ENCODE measurements at places on chromosomes 1 and 21.
A peak's percentile ranks its signal among the peaks of the same experiment; 100 is the strongest.

DNA sequence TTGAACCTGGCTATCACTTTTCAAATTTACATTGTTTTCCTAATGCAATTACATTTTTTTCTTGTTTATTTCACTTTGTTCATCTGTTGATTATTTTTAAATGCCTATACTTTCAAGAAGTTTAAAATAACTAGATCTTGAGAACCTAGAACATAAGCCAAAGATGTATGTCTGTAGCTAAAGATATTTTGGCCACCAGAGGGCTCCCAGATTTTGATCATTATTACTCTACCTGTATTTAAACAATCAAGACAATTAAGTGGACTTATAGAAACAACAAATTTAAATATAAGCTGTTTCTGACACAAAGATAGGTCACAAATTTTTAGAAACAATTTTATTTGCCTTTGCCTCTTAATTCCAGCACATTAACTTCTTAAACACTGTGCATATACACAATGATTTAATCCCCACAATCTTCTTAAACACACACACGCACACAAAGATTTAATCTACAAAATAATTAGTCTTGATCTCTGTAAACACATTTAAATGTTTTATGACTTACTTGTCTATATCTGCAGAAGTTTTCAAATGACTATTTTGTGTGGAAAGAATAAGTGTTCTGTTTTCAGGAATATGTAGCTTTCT lies 380.0 kb downstream of the DSCAM start:
- DNase-seq = no peak

DNA sequence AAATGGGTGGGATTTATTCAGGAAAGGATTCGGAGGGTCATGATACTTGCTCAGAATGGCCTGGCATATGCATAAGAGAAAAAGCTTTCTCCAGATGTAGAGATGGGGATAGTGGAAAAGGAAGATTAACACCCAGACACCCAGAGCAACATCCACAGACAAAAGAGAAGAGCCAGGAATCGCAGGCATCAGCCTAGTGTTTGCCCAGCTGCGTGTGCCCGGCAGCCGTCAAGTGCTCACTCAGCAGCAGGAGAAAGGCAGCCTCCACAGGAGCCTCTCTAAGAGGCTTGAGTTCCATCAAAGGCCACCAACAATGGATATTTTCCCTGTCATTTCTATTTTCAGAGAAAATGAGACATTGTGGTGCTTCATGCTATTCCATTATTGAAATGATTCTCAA lies 54.7 kb downstream of the NTPCR start:
- DNase-seq = no peak

DNA sequence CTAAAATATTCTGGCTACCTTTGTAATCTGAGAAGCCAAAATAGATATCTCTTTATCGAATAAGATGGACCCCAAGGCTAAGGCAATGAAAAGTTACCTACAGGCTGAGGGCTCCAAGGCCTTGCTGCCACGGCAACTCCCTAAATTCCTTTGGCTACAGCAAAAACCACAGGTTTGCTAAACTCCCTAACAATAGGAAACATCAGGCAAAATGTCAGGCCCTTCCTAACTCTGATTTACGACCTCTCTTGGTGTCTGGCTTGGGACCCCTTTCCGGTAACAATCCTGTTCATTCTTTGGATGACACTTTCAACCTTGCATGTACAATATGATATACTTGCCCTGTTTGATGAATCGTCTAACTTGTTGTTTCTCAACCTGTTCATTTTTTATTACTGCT lies 11.3 kb upstream of the OR2T8 start:
- no peak for DNase-seq

GRCh38 chr1:92968138-92969032 lies 7.1 kb upstream of the DIPK1A start:
- DNase-seq = no peak

GRCh38 chr1:193185211-193185610 lies 1.2 kb downstream of the B3GALT2 start:
- no peak for DNase-seq

- no peak for DNase-seq
Observed at GRCh38 chr21:42298237-42298636, 17.0 kb downstream of the TFF3 start.

DNA sequence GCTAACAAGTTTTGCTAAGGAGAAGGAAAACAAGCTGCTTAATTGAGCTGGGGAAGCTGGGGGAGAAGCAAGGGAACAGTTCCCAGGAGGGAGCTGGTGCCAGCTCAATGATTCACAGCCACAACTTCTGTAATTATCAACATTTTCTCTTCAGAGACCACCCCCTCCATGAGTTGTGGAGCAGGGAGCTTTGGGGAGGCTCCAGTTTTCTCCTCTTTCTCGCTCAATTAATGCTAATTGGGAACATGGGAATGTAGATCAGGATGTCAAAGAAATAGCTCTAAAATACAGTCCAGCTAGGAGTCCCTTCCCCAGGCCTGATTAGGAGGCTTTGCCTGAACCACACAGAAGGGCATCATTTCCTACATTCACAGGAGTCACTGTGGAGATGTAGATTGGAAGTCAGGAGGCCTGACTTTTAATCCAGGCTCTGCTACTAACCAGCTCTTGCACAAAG lies 12.1 kb upstream of the MNDA start:
- no peak for DNase-seq

GRCh38 chr1:43156026-43156425 lies 16.1 kb downstream of the EBNA1BP2 start:
- no peak for DNase-seq

DNA sequence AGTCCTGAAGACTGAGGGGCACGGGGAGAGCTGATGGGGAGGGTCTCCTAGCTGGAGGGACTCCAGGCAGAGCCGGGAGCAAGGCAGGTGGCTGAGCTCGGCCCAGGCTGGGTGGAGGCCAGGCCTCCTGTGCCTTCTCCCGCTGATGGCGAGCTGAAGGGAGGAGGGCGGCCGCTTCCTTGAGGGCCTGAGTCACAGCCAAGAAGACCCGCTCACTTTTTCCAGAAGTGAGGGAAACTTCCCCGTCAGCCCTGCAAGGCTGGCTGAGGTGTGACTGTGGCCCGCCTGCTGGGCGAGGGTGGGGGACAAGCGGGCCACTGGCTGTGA lies 1.7 kb upstream of the VWA1 start:
- peak; percentile 86 for DNase-seq

DNA sequence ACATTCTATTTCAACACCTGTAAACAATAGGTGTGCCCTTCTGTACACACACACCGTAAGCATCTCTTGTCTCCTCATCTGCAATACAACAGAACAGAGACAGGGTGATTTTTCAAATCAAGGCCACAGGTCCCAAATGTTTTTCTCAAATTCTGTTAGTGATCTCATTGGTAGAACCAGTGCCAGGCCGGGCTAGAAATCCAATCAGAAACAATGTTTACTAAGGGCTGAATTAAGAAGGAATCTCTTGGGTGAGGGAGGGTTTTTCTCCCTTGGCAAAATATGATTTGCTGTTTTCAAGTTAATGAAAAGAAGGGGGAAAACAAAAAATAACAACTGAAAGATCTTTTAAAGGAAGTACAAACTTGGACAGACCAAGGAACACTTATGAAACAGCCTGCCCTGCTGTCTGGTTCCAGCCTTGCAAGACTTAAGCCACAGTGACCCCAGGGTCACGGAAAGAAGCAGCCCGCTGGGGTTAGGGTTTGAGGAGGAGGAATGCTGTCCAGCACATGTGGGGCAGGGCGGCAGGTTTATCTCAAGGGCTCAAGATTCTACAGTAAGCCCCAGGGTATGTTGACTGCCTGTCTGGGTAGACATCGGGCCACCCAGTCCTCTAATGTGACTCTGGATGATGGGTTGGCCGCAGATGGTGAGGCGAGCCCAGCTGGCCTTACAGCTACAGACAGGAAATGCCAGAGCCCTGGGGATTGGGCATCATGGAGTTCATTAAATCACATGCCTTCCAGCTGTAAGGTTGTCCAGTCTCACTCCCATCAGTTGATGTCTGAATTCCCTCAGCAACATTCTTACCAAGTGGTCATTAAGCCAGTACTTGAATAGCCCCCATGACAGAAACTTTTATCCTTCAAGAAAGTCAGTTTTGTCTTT lies 73.3 kb upstream of the SLC44A3 start:
- DNase-seq = no peak

DNA sequence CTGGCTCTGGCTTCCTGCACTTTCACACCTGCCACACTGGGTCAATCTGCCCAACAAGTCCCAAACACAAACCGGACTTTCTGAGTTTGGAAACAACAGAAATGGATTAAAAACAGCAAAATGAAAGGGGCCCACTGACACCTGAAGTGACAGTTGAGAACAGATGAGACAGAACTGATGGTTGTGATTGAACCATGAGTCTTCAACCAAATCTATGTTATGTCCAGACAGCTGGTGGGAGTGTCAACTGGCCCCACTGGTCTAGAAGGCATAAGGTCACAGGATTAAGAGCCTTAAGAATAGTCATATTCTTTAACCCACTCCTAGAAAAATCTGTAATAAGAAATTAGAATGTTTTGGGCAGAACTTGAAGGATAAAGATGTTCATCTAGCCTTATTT lies 13.0 kb upstream of the ATP13A2 start:
- no peak for DNase-seq

DNA sequence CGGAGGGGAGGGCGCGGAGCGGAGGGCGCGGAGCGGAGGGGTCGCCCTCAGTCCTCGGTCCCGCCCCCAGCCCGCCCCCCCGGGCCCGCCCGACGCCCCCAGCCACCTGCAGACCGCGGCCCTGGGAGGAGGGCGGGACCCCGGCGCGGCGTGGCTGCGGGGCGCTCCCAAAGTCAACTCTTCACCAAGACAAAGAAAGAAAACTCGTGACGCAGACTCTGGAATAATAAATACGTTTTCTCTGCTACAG lies 1.2 kb downstream of the HES4 start:
- DNase-seq = peak; percentile 48

GRCh38 chr1:27561124-27561899 lies 42.6 kb downstream of the AHDC1 start:
- DNase-seq = peak; percentile 86

GRCh38 chr1:48917901-48918603 lies 141.4 kb upstream of the BEND5 start:
- DNase-seq = no peak

DNA sequence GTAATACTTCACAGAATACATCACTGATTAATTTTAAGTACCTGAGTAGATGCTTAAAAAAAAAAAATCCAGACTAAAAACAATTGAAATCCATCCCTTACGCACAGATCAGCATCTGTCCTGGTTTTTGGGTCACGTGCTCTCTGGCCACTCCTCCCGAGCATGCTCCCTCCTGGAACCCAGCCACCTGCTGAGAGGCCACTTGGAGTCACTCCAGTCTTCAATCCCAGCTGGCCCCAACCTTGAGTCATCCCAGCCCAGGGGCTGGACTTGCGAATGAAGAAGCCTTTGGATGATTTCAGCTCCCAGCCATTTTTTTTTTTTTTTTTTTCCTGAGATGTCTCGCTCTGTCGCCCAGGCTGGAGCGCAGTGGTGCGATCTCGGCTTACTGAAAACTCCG lies 8.9 kb downstream of the MAP1LC3C start:
- peak; percentile 92 for DNase-seq

DNA sequence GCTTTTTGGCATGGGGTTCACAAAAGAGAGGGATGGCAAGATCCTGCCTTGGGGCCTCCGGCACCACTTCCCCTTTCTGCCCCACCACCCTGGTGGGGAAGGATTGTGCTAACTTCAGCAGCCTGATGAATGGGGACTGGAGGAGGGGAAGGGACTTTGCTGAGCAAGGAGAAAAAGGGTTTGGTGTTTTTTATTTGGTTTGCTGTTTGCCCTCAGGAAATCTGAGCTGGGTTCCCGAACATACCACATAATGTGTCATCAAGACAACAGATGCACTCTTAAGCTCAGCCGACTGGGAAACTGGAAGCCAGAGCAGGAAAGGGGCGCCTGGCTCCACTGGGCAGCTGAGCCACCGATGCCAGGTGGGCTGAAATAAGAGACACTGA lies 19.8 kb downstream of the OLFML2B start:
- peak; percentile 64 for DNase-seq

DNA sequence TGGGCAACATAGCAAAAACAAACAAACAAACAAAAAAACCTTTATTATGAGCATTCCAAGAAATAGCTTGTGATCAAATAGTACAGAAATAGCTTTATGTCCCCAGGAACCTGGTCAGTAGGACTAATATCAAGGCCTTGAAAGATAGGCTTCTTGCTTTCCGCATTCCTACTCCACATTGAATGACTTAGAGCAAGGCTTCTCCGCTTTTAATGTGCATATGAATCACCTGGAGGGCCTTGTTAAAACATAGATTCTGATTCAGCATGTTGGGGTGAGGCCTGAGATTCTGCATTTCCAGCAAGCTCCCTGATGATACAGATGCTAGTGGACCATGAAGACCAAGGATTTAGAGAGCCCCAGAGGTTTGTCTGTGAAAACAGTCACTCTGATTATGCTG lies 17.4 kb downstream of the PLEKHA6 start:
- no peak for DNase-seq

DNA sequence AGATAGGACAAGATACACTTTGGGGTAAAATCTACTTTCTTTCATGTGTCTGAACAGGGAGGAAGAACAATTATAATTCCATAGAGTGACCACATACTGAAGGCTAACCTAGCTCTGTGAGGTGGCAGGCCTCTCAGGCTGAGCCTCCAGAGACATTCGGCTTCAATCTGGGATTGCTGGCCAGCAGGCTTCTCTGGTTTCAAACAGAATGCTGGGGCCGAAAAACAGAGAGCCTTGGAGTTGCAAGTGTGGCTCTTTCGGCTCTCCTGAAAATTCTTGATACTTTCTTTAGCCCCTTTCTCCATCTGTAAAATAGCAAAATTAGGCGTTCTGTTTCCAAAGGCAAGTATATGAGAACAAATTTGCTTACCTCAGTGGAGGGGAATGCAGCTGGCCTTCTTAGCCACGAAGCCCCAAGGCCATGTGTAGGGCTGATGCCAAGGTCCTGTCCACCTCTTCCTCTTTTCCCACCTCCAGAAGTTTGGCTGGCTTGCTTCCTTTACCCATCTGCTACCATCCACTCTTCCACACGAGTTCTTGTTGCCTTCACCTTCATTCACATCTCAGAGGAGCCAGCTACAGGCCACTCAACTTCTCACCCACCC lies 30.0 kb upstream of the UBE2U start:
- no peak for DNase-seq

GRCh38 chr1:157626099-157626498 lies 28.2 kb upstream of the FCRL4 start:
- DNase-seq = no peak

DNA sequence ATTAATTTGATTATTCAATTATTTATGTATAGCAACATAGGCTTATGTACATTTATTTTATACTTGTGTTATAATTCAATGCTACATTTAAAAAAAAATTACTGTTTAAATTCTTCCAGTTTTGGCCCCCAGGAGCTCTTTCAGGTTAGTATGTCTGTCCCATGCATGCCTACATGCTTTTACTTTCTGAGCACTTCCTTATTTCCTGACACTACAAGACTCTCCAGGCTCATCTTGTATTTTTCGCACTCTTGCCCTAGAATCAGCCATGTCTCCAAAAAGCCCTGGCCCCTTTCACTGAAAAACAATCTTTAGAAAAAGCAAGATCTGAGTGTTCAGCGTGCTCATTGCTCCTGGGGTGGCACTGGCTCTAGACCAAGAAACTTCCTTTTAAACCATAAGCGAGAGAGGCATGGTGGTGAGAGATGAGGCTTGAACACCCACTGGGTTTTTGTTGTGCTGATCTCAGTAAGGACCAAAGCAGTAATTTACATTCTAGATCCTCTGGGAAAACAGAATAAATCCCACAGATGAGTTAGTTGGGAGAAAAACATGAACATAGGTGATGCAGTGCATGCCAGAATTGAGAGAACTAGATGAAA lies 95.0 kb downstream of the SLC30A10 start:
- DNase-seq = no peak

Measured in right hindlimb (tissue), 1 donor.